ENCODE measurements at places on chromosomes 7 and 10. TPM values are rescaled to one million over a fixed set of nuclear protein-coding genes. Genes with fewer than 3 reads are reported as not detected.

GRCh38 chr7:28245123-28245878 is 64.7 kb upstream of the JAZF1 start:
- H3K4me3 ChIP-seq = no peak overlapping the region
- DNase-seq = no peak
- H3K4me1 ChIP-seq = no peaks in the 10 kb centered on the region
- no peaks in the 10 kb centered on the region for H3K36me3 ChIP-seq
- no peak overlapping the region for H3K27ac ChIP-seq

Gene EVX1
- total RNA-seq = not detected

Gene FGFR2
- total RNA-seq = 7.2 TPM

DNA sequence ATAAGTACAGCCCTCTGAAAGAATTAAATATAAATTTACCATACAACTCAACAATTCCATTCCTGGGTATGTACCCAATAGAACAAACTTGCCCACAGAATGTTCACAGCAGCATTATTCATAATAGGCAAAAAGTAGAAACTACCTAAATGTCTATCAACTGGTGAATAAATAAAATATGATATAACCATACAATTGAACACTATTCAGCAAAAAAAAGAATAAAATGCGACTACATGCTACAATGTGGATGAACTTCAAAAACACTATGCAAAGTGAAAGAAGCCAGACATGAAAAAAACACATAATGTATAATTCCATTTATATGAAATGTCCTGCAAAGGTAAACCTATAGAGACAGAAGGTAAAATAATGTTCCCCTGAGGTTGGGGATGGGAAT is 2.0 kb upstream of the CPN1 start:
- no peaks in the 10 kb centered on the region for H3K36me3 ChIP-seq
- H3K27ac ChIP-seq = no peak overlapping the region
- H3K27me3 ChIP-seq = no peaks in the 10 kb centered on the region
- no peak for DNase-seq

- H3K4me1 ChIP-seq = no peaks in the 10 kb centered on the region
- no peak for DNase-seq
- no peak overlapping the region for H3K4me3 ChIP-seq
- H3K36me3 ChIP-seq = no peaks in the 10 kb centered on the region
- no peaks in the 10 kb centered on the region for H3K27me3 ChIP-seq
- no peak overlapping the region for H3K27ac ChIP-seq
Observed at GRCh38 chr10:121154846-121155245, 303.7 kb downstream of the WDR11 start.

Gene CCAR1
- total RNA-seq = 48.6 TPM

- H3K27me3 ChIP-seq = no peaks in the 10 kb centered on the region
- peaks cover 5% of the 10 kb centered on the region for H3K36me3 ChIP-seq
- peak overlapping the region; percentile 78 for H3K4me3 ChIP-seq
- peaks cover 12% of the 10 kb centered on the region for H3K4me1 ChIP-seq
- no peak for DNase-seq
Observed at GRCh38 chr10:93701866-93702209, 554 bp downstream of the FRA10AC1 start.

Gene ACTL6B
- total RNA-seq = not detected

Data from thoracic aorta (tissue), 2 donors.